Activated T-helper 1 cell treated with anti-CD3 and anti-CD28 coated beads, Interleukin-2, amount 50 U/mL, for 16 hours (primary cell): ENCODE measurements at places on chromosomes 6 and 20.

- no peak for DNase-seq
Measured at GRCh38 chr6:138037009-138037504, 70.2 kb downstream of the PERP start.

- DNase-seq, result no peak
Measured at GRCh38 chr20:44523746-44524145, 1.9 kb upstream of the SERINC3 start.

GRCh38 chr6:55777469-55777868 lies 97.9 kb downstream of the BMP5 start:
- no peak for DNase-seq

- DNase-seq, result no peak
Measured at GRCh38 chr6:137845460-137845859, 21.6 kb upstream of the TNFAIP3 start.

- no peak for DNase-seq
Measured at GRCh38 chr20:9139106-9139833, 70.4 kb downstream of the PLCB4 start.

DNA sequence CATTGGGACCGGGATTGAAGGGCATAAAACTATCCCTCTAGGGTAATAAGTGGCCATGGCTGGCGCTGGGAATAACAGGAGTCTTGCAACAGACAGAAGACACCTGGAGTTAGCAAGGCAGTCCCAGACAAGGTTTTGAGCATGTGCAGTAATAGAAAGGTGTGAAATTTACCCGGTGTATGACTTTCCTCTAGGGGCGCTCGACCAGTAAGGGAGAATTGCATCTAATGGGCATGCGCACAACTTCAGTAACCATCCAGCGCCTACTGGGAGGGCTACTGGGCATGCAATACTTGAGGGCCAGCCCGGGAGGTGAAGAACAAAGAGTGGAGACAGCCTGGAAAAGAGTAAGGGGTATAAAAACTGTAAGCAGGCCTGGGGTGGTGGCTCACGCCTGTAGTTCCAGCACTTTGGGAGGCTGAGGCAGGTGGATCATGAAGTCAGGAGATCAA lies 32.7 kb downstream of the SERPINB6 start:
- DNase-seq, result no peak

GRCh38 chr20:5528719-5529256 lies 212.0 kb upstream of the PROKR2 start:
- peak; percentile 50 for DNase-seq

- DNase-seq, result no peak
Measured at GRCh38 chr6:1170794-1171193, 141.1 kb upstream of the FOXQ1 start.

DNA sequence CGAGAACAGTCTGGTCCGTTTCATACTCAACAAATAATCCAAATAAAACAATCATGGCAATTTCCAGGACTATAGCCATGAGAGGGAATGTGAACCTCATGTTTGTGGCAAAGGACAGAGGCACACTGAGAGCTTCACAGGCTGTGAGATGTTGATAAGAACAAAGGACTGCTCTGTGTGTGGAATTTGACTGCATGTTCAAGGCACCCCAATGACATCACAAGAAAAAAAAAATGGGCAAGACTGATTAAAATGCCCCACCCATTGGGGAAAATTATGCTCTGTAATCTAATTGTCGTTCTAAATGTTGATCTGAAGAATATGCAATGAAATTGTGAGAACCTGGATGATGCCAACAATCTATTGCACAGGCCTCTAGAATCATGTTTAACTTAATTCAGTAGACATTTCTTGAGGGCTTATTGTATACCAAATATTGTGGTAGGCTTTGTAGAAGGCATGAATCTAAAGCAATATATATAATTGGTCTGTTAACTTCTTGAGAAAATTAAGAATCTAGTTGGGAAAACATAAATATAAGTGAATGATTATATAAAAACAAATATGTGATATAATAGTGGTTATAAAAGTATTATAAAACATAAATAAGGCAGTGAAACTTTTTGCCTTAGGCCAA lies at the start of gene RHAG:
Gene RHAG, minus strand, starts transcription at position 127 of the 637 bp plus-strand sequence. Its CDS starts 27 bp downstream, at position 100.
- DNase-seq, result no peak

DNA sequence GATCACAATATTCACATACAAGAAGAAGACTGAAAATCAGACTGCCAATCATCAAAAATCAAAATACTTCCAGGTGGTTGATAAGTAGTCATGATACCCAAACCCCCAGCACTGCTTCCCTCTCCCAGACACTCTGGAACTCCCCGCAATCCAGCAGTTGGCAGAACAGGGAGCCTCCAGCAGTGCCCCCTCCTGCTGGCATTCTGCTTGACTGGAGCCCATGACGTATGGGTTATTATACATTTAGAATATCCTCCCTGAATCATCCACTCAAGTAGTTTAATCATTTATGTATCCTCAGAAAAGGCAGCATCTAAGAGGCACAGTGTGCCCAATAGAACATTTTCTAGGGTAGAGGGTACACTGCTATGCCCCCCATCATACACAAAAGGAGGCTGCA lies 9.3 kb upstream of the OGFRL1 start:
- DNase-seq, result no peak

DNA sequence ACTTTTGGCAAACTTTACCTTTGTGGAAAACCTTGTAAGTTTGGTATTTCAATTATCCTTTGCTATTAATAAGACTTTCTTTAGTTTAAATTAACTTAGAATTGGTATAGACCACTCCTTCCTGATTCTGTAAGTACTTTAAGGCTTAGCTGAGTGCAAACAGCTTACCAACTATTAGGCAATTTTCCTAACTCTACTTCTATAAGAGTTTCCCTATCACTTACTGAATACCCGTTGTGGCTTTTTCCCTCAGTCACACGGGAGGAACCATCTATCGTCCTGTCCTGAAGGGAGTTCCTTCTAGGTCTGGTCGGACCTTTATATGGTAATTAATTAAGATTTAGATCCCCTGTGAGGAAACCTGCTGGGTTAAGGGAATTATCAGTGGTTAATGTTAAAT lies 9.6 kb downstream of the SLC35A1 start:
- DNase-seq, result no peak

GRCh38 chr20:15703171-15703911 lies 869.9 kb downstream of the KIF16B start:
- no peak for DNase-seq

DNA sequence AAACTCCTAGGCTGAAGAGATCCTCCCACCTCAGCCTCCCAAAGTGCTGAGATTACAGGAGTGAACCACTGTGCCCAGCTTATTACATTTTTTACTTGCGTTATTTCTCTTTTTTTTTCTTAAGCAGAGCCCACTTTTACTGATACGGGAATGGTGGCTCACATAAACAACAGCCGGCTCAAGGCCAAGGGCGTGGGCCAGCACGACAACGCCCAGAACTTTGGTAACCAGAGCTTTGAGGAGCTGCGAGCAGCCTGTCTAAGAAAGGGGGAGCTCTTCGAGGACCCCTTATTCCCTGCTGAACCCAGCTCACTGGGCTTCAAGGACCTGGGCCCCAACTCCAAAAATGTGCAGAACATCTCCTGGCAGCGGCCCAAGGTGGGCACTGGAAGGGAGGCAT lies 10.5 kb downstream of the CAPN11 start:
- DNase-seq, result no peak

- peak; percentile 29 for DNase-seq
Measured at GRCh38 chr6:154156135-154156896, 117.3 kb downstream of the OPRM1 start.

- DNase-seq, result no peak
Measured at GRCh38 chr6:112774319-112774718, 427.2 kb downstream of the RFPL4B start.

DNA sequence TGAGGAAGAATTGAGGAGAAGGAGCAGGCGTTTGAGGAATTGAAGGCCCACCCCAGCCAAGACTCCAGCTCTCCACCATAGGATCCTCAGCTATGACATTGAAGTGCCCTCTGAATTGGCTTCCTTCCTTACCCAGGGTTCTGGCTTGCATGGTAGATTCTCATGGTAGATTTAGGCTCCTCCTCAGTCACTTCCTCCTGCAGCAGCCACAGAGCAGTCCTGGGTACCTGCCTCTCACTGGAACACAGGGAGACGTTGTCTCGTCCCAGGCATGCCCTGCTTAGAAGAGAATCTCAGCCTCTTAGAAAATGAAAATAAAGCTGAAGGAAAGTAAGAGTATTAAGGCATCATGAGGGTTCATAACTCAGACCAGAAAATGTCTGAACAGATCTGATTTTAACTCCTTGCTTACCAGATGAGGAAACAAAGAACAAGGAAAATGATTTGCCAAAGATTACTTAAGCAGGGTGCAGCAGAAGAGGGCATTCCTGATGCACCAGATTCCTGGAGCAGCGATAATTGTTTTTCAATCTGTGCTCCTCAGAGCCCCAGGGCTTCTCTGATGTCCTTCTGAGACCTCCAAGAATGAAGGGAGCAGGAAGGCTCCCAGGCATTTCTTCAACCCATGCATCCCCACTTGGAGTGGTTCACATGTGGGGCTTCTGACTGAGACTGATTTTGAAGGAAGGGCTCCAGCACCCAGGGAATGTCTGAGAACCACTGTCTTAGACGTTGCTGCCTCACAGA lies 219.8 kb downstream of the HIVEP2 start:
- DNase-seq, result no peak

DNA sequence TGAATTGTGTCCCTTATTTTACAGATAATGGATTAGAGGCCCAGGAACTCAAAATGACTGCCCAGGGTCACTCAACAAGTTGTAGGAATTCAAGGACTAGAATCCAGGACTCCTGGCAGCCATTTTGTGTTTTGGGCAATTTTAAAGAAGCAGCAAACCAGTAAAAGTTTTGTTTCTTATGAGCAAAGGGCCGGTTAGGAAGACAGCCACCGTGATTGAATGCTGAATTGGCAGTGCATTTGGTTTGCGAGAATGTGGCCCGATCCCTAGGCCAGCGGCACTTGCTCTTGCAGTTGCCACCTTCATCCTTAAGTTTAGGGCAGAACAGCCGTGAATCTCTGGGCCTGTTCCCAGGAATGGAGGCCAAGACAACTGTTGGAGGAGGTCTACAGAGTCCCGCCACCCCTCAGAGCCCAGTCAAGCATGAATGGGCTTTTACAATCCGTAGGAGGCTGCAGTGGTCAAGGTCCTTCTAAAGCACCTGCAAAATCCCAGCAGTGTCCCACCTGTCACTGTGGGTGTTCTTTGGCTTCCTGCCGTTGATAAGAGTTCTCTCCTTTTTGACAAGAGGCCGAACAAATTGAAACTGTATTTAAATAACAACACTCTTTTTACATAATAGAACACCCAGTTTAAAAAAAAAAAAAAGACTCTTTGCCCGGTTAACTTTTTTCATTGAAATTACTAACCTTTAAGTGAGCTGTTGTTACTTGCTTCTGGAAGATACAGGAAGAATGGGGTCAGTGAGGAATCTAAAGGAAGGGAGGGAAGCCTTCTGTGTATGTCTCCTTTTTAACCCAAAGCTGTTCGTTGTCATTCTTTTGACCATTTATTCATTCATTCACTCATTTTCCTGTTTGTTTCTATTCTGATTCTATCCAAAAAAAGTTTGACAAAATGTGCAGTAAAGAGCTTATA lies 68.7 kb downstream of the PHACTR2 start:
- DNase-seq, result no peak

- DNase-seq, result no peak
Measured at GRCh38 chr6:153058291-153058690, 55.8 kb upstream of the MTRF1L start.

DNA sequence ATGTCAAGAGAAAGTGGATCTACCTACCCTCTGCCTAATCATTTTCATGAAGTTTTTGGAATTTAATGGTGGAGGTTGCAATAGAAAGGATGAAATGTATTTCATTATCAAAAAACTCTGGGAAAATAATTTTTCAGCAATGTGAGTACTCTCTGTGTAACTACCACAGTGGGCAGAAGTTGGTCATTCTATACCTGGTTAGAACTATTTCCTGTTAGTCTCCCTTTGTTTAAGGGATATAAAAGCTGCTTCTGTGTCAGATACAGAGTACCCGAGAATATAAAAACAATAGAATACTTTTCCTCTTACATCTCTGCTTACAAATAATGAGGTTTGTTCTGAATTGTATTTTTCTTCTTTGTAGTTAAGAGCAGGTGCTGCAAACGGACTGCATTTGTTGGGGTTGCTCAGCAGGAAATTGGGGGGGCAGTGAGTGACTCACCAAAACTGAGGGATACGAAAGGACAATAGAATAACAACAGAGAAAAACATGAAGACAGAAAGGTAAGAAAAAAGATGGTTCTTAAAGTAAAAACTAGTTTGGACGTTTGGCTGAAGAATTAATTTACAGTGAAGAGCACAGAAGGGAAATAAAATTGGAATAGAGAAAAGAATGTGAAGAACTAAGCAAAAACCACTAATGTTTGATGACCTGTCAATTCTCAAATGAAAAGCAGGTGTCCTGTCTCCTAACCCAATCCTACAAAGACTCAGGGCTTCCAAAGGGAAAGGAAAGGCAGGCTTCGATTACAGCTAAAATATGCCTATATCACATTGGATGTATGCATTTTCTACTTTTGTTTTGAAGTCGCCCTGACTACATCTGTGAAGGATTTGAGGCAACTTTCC lies 703.1 kb downstream of the RFPL4B start:
- DNase-seq, result no peak

- DNase-seq, result no peak
Measured at GRCh38 chr6:68233623-68234022, 401.5 kb upstream of the ADGRB3 start.

GRCh38 chr20:14523090-14523489 lies 185.7 kb upstream of the FLRT3 start:
- DNase-seq, result no peak

- DNase-seq, result no peak
Measured at GRCh38 chr6:42259841-42260395, 42.3 kb upstream of the MRPS10 start.

DNA sequence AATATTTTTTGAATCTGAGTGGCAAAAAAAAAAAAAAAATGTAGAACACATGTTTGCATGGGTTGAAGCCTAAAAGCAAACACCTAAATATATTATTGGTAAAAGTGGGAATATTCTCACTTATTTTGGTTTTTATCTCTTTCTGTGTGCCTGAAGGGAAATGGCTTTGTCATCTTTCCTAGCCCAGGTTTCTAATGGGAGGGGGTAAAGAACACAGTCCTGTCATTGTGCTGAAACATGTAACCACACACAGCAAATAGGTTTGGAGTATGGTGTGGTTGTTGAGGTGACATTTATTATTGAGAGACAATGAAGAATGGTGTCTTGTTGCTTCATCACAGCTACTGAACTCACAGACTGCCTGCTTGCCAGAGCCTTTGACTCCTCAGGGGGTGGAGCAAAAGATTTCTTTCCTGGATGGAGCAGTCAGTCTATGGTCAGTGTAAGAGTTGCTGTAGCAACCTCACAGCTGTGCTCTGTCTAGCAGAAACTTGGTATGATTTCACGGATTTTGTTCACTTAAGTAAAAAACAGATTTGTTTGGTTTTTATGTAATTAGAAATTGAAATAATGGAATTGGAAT lies 70.2 kb downstream of the CEP57L1 start:
- DNase-seq, result no peak

DNA sequence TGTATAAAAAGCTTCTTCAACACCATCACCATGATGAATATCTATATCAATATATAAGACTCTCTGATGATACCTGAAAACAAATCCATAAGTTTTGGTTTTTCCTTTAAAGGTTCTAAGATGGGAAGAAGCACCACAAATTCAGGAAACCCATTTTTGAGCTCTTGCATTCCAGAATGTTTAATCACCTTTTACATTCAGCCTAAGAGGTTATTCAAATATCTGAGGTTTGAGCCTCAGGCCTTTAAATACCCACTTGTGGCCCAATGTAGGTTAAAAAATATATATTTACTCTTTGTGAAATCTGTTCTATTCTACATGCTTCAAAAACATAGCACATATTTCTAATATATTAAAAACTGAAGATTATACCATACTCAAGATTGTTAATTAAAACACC lies 17.6 kb downstream of the HDAC2 start:
- DNase-seq, result no peak

- no peak for DNase-seq
Measured at GRCh38 chr6:1625794-1626435, 16.2 kb downstream of the FOXC1 start.

- DNase-seq, result no peak
Measured at GRCh38 chr6:109687271-109687761, 3.7 kb downstream of the AK9 start.
